ENCODE measurements at places on chromosomes 1 and 21.

GRCh38 chr1:248906753-248907661, 972 bp downstream of the PGBD2 start:
- DNase-seq = peak; percentile 52

DNA sequence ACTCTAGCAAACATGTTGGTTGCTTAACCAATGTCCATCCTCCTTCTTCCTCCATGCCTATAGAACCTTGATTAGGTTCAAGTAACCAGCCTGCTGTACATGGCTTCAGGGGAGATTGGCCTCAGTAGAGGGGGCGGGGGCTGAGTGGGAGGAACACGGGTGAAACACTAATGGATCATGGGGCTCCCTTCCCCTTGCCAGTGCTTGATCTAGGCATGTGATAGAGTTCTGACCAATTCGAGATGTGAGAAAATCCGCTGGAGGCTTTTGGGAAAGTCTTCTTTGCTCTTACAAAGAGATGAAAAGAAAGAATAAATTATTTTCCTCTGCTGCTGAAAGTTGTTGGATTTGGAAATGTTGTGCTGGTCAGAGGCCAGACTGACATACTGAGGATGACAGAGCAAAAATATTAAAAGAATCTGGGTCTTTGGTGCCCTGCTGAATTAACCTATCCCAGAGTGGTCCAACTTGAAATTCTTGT, 5.2 kb upstream of the OTUD7B start:
- DNase-seq = peak; percentile 20

DNA sequence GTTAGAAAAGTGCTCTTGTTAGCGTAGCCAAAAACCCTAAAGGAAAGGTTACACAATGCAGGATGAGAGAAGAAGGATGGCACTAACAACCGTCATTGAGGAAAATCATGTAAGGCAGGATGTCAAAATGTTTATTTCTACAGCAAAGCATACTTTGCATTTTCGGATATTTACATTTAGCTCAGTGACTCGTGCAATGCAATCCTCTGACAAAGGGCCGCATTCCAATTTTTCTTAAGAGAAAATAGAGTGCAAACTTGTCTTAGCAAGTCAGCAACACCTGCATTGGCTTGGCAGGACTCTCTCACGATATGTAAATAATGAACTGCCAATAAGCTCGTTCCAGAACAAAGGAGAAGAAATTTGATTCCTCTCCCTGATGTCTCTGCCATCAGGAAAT, 33.3 kb downstream of the TIAM1 start:
- peak; percentile 16 for DNase-seq

DNA sequence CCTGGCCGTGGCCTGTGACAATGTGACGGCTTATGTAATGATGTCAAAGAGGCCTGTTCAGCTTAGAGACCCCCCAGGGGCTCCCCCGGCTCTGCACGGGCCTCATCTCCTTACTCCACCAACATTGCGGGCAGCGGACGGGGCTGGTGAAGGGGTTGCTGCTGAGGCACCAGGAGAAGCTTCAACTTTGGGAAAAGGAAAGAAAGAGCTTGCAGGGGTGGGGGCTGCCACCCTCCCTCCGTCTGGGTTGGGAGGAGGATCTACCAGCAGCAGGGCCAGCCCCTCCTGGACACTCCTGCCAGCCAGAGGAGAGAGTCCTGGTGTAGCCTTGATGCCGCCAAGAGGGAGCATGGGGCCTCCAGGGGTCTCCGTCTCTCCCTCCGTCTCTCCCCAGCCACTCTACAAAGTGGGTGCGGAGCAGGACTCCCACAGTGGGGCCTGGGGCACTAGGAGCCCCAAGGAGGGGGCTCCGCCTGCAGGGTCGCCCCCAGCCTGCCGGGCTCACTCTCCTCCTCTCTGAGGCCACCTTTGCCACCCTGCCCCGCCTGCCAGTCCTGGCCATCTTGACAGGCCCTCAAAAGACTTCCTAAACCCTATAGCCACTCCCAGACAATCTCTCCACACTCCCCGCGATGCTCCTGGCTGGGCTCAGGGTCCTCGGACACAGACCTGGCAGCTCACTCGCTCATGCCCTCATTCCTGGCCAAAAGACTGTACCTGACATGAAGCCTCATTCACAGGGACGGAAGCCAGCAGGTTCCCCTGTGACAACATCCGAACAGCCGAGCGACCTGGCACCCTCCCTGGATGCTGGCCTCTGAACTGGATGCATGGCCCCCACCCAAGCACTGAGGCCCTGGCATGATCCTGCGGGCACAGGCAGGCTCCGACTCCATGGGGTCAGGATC, 130.4 kb upstream of the ARHGEF16 start:
- no peak for DNase-seq

- DNase-seq = no peak
These were observed 76.0 kb upstream of the SOD1 start for GRCh38 chr21:31583498-31583897.

DNA sequence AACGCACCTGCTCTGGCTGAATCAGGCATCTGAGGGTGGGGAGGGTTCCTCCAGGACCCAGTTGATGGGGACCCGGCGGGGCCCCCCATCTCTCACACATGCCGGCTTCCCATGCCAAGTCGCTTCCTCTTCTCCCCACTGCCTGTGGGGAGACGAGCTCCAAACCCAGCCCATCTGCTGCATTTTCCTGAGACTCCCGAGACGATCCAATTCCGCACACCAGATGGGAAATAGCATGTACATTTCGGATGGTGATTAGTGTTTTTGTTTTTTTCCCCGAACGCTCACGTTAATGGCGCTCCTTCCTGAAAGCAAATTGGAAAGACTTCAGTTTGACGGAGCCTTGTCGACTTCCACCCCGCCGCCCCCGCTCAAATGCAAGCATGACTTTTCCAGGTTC, 13.2 kb upstream of the GRIK3 start:
- no peak for DNase-seq

GRCh38 chr1:245546875-245547274, 392.1 kb downstream of the KIF26B start:
- no peak for DNase-seq

GRCh38 chr1:87042111-87042811, 127.8 kb downstream of the HS2ST1 start:
- no peak for DNase-seq

DNA sequence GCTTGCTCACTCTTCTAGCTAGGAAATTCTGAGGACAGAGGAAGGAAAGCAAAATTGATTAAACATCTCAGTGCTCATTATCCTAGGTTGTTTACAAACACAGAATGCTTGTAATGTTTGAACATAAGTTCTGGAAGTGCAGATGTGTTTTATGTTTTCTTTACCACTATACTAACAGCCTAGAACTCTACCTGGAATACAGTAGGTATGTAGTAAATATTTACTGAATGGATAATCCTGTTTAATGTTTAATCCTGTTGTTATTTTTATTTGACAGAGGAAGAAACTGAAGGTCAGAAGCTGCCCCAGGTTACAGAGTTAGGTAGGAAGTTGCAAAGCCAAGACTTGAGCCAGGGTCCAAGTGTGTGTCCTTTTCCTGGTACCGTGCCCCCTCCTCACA, 6.1 kb downstream of the MTOR start:
- no peak for DNase-seq

DNA sequence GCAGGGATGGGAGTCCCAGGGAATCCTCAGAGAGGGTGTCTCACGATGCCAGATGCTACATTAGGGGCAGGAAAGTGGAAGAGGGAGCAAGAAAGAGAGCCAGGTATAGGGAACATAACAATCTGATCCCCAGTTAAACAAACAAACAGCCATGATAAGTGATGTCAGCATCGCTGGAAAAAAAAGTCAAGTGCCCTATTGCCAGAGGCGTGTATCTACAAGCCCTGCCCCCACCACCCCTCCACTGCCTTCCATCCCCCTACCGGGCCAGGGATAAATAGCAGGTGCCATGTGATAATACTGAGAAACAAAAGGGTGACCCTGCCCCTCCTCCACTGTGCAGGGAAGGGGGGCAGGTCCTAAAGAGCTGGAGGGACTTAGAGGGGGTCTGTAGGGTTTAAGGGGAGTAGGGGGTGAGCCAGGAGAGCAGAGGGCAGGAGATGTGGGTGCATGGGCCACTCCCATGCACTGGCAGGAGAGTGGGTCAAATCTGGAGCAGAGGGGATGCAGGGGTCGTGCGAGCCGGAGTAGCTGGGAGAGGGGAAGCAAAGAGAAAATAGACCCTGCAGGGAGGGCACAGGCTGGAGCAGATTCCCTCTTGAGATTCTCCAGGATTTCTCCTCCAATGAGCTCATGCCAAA, 3.4 kb downstream of the SLC26A9 start:
- no peak for DNase-seq

DNA sequence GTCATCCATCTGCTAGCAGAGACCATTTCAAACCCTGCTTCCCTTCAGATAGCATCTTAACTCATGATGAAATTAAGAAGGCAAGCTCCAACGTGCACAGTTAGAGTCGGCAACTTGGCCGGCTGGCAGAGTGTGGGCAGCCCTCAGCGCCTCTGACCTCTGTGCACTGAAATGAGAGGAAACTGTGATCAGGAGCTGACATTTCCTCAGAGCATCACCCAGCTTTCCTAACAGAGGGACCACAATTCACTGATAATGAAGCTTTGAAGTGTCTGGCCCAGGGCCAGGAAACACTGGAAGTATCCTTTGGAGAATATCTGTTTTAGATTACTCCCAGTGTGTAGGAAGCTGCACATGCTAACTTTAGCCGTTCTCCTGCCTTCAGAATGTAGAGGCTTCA, 145.0 kb upstream of the ZC3H11B start:
- peak; percentile 69 for DNase-seq

GRCh38 chr1:229019663-229020271, 251.1 kb upstream of the RAB4A start:
- no peak for DNase-seq

DNA sequence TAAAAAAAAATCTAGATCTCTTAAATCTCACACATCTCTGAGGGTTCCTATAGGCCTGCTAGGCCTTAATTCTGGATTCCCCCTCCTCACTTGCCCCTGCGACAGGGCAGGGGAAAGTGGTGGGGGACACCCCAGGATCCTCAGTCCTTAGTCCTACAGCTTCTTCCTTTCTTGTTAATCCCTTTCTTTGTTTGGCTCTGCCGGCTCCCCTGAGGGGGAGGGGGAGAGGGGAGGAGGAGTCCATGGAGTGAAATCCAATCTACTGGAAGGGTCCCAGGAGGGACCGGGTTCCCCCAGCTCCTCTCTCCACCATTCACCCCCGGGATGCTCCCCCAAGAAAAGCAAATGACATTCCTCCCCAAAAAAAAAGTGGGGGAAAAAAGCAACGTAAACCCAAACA, 8.5 kb downstream of the MEX3A start:
- no peak for DNase-seq

DNA sequence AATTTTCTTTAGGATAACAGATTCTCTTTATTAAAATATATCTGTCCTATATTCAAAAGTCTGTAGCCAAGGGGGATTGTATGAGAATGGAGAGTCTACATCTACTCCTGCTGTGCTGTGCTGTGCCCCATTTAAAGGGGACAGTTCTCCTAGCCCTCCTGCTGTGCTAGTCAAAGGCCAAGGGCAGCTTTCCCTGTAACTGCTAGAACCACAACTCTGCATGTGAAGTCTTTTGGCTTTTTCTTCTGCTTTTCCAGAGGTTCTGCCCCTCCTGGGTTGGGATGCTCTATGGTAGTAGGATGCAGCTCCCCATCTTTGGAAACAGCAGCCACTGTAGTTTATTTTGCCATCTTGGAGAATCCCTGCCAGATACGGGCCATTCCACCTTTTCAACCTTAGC, 197.5 kb upstream of the JUN start:
- no peak for DNase-seq

- peak; percentile 58 for DNase-seq
These were observed 15.4 kb downstream of the AHDC1 start for GRCh38 chr1:27588256-27589232.

GRCh38 chr1:117162816-117163215, 41.3 kb upstream of the TRIM45 start:
- no peak for DNase-seq

DNA sequence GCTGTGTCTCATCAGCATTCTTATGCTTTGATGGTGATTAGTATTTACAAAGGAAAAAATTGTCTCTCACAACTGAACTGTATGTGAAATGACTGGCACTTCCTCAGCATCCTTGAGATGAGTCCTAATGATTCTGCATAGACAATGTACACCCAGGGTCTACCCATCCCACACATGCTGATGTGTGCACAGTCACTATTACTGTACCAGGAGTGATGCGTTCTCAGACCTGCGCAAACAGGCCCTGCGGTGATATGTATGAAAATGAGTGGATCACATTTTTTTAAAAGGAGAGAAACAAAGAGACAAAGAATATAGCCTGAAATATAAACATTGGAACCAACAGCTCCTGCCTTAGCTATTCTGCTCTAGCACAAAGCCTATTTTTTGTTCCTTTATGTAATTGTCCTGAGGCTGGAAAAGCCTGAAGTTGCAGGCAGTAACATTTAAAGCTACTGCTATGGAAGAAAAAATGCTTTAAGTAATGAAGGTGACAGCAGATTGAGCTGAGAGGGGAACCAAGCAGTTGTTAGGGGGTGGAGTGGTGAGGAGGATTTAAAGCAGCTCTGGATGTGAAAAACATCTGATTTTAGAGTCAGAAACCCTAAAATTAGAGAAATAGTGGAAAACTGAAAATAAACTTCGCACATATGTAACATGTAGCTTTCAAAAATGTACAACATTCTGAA, 5.5 kb downstream of the RCAN1 start:
- no peak for DNase-seq

GRCh38 chr21:42312626-42313104, 2.5 kb downstream of the TFF3 start:
- no peak for DNase-seq

- no peak for DNase-seq
These were observed 6.2 kb downstream of the ADGRB2 start for GRCh38 chr1:31757989-31758388.

GRCh38 chr1:216836316-216836715, 113.1 kb upstream of the ESRRG start:
- no peak for DNase-seq

DNA sequence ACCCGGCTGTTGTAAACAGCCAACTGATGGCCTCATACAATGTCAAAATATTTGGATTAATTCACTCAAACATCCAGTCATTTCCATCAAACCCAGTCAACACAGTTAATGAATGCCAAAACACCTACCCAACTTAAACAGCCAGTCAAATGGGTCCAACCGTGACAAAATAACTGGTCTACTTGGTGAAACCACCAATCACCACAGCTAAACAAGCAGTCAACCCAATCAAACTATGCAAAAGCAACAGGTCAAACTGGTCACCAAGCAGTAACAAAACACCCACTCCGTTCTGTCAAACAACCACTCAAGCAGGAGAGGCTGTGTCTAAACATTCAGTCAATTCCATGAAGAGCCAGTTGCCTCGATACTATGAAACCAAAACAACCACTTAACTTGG, 119.2 kb downstream of the FOXD2 start:
- DNase-seq = no peak

- DNase-seq = no peak
These were observed 28.8 kb downstream of the VANGL2 start for GRCh38 chr1:160429125-160429561.

DNA sequence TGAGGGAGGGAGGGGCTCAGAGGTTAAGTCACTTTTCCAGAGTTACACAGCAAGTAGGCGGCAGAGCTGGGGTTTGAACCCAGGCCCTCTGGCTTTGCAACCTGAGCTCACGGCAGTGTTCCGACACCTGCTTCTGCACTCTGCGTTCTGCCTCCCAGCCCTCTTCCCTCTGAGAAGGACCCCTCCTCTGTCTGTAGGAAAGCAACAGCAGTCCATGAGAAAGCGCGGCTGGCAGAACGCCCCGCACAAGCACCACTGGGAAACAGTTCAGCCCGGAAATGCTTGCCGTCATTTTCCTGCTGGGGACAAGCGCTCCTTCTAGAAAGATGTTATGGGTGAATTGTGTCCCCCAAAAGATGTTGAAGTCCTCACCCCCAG, 241.1 kb downstream of the NPHP4 start:
- DNase-seq = no peak

Measured in fibroblast of upper back skin (primary cell).